ENCODE measurements at places on chromosomes 7 and 10.
A peak's percentile ranks its signal among the peaks of the same experiment; 100 is the strongest.

DNA sequence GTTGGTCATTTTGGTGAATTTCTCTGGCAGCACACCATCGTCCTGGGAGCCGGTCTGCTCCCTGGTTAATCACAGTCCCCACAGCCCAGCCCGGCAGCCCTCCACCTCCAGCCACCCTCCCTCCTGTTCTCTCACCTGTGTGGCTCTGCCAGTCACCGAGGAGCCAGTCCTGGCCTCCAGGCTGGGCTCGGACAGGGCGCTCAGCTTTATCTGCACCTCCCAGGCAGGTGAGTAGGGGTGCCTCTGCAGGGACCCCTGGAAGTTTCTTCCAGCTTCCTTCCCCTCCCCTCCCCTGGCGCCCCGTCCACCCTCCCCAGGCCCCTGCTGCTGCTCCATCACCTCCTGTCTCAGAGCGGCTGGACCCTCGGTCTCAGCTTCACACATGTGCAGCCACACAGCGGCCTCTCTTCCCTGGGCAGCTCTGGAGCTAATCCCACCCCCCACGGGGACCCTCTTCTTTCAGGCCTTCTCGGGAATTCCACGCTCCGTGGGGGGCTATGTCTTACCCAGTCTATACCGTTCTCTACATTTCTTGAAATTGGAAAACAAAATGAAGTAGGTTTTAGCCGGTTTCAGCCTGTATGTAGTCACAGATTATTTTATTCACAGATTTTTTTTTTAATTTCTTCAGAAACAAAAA, 213.9 kb upstream of the PPP2R2D start:
- no peak for DNase-seq

DNA sequence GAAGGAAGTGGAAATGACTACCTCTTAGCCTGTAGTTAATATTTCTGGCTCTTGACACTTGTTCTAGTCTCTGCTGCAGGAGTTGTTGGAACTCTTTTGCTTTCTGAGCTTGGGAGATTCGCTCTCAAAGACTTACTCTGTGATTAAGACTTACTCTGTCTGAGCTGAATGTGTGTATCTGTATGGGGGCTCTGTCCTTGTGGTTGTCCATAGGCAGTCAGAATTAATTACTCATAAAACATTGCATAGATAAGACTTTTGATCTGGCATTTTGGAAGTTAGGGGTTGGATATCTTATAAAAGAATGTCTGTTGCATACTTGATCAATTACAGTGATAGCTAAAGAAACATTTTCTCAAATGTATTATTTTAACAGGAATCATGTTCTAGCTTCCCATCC, 199.2 kb upstream of the KIAA1217 start:
- no peak for DNase-seq

GRCh38 chr7:95479992-95480624, 5.6 kb upstream of the ASB4 start:
- no peak for DNase-seq

DNA sequence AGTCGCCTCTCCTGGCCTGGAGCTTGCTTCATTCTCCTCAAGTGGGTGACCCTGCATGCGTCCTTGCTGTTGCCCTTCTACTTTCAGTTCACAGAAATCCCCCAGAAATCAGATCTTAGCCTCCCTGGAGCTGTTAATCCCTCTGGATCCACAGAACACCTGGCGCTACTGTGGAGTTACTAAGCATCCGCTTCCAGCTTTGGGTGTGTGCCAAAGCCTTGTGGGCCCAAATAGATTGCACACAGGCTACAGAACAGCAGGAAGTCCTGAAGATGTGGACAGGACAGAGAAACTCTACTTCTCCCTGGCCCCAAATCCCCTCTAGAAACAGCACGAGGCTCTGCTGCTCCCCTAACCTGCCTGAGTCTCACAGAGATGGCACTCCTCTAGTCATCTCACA, 36.6 kb upstream of the PDLIM1 start:
- DNase-seq: peak; percentile 48

DNA sequence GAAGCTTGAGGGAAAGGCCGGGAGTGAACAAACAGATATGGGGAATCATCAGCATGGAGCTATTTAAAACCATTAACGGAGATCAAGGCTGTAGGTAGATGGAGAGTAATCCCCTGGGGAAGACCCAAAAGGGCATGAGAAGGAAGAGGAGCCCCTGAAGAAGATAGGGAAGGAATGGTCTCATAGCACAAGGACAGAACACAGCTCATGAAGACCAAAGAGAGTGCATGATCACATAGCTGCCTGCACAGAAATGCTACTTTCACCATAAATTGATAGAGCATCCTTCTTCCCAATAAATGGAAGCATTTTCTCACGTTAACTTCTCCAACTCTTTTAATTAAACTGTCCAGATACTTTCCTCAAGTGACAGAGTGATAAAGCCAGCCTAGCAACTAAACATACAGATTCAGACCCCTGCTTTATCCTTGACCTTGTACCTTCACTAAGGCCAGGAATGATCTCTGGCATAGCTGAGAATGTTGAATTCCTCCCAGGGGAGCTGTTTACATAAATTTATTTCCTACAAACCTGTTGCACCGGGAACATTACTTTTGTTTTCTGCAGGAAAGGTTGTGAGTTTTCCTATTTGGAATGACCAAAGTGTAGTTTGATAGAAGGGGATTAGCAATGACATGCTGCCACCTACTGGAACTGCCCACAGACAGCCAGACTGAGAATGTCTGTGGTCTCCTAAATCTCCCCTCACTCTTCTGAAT, 110.8 kb upstream of the LRGUK start:
- peak; percentile 67 for DNase-seq

DNA sequence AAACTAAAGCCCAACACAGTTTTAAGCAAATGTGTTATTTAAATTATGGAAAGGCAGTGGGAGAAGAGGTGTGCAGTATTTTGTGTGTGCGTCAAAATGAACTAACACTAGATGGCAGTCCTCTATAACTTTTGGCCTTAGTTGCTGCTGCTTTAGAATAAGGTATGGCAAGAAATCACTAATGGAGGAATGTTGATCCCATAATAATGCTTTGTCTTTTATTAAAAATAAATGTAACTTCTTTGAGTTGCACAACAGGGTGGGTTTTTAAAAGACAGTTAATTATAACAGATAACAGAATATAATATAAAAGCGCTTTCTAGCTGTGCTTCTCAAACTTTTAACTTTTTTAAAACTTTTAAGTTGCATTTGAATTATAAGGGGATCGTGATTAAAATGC, 56.4 kb downstream of the BBS9 start:
- peak; percentile 63 for DNase-seq

GRCh38 chr7:49773218-49773935, at the start of gene VWC2:
TSS of gene VWC2 (plus strand) at chr7:49773638. CDS start at chr7:49775436, 1,798 bp downstream.
- DNase-seq: peak; percentile 37

GRCh38 chr10:110747609-110748464, 103.7 kb downstream of the RBM20 start:
- no peak for DNase-seq

DNA sequence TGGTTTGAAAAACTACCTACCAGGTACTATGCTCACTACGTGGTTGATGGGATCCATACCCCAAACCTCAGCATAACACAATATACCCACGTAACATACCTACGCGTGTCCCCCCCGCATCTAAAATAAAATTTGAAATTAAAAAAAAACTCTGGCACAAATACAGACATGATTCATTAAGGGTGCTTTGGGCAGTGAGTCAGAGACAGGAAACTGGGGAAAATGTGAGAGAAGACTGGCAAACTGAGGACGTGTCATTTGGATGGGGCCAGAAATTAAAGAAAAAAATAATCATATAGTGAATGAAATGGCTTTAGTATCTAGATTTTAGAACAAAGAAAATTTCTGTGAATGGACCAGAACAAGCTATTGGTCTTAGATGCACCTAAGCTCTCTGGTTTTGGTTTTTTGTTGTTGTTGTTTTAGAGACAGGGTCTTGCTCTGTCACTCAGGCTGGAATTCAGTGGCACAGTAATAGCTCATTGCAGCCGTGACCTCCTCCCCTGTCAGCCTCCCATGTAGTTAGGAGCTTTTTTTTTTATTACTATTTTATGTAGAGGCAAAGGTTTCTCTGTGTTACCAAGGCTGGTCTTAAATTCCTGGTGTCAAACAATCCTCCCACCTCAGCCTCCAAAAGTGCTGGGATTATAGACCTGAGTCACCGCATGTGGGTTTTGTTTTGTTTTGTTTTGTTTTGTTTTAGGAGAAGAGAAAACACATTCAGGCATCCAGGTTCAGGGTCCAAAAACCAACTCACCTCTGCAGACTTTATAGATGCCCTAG, 5.9 kb upstream of the PRSS58 start:
- no peak for DNase-seq

DNA sequence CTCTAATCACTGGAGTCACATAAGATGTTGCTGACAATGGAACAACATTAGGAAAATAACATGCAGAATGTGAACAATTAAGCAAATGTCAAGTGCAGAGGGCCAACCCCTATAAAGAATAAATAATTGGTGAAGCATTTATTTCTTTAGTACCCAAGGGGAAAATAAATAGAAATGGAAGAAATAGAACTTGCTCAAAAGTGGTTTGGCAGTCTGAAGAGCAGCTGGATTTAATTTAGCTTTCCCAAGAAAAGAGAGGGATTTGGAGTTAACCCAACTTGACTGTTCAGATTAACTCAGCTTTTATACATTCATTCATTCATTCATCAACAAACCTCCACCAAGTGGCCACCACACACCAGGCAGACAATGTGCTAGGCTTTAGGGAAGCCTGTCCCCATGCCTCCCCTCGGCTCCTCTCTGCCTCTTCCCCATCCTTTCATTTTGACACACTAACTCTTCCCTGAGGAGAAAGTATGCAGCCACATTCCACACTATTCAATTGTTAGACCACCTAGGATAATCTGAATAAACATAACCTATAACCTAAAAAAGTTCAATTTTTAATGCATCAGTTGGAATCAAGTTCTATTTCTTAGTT, 295.5 kb downstream of the AHR start:
- DNase-seq: no peak

- no peak for DNase-seq
Observed at GRCh38 chr10:49377256-49377655, 18.6 kb downstream of the DRGX start.

GRCh38 chr10:76161301-76161582, 729.8 kb downstream of the LRMDA start:
- DNase-seq: no peak

DNA sequence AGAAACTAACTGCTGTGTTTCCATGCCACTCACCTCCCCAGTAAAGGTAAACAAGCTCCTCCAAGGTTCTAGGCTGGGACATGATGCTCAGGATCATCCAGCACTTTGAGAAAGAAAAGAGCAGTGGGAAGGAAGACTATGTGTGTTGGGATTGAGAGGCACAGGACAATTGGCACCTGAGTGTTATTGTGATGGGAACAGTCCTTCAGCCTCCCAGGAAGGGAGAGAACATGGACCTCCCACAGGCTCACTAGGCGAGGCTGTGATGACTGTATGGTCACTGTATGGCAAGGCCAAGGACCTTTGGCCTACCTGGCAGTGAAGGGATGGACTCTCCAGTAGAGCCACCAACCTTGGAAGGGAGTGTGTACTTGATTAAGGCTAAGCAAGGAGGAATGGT, 123.2 kb upstream of the UNC5B start:
- DNase-seq: no peak

- no peak for DNase-seq
Observed at GRCh38 chr10:95441547-95441923, 119.6 kb downstream of the SORBS1 start.

DNA sequence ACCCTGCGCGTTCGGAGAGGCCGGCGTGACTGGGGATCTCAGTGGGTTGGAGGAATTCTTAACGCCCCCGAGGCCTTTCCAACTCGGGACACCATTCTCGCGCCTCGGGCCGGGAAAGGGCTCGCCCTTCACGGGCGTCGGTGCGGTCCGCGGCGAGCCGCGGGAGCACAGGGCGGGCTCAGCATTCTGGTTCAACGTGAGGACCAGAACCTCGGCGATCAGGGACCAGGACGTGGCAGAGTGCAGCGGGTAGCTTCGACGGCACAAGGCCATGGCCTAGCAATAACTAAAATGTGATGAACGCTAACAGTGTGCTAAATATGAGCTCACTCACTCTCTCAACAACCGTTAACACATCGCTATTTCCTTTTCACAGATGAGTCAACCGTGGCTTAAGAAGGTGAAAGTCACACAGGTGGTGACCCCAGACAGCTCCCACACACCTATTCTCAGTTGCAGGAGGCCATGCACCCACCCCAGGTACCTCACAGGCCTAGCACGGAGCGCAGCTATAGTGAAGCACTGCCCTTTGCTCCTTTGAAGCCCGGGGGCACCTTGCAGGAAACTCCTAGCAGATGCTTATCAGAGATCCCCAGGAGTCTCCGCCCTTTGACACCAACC, 4.5 kb upstream of the EMX2 start:
- DNase-seq: no peak

GRCh38 chr7:25171516-25171915, 46.5 kb upstream of the CYCS start:
- no peak for DNase-seq

- no peak for DNase-seq
Observed at GRCh38 chr10:49197171-49197570, 9.0 kb upstream of the TMEM273 start.

GRCh38 chr10:21260506-21261149, 264.9 kb downstream of the SKIDA1 start:
- no peak for DNase-seq

GRCh38 chr7:27187475-27188385, 2.7 kb upstream of the HOXA11 start:
- no peak for DNase-seq

GRCh38 chr10:36030516-36030915, 388.4 kb upstream of the FZD8 start:
- DNase-seq: no peak

DNA sequence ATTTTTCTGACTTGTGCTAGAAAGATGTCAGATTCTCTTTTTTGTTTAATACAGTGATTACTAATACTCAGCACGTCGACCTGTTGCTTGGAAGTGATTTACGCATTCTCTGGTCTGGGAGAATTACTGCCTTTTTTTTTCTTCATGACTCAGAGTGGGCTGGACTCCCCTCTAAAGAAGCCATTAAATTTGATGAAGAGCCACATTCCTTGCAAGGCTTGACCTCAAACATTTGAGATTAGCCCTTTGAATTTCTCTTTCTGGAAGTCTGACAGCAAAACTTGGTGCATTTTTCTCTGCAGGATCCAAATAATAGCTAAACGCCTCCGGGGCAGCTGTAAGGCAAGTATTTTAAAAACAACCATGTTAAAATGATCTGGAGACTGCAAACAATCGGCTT, 171.6 kb downstream of the GALNT17 start:
- DNase-seq: no peak

GRCh38 chr7:119421657-119422056, 851.3 kb upstream of the KCND2 start:
- no peak for DNase-seq

All from SK-N-SH (cell line).